ENCODE measurements at places on chromosomes 11 and 22. TPM values are rescaled to one million over a fixed set of nuclear protein-coding genes. Genes with fewer than 3 reads are reported as not detected.
A peak's percentile ranks its signal among the peaks of the same experiment; 100 is the strongest.

The NF2 gene
- 51.0 TPM for total RNA-seq

The KCNK4 gene
- not detected for total RNA-seq

- no peaks in the 10 kb centered on the region for H3K36me3 ChIP-seq
- H3K4me3 ChIP-seq: peak overlapping the region; percentile 93
- no peaks in the 10 kb centered on the region for H3K27me3 ChIP-seq
- peak overlapping the region; percentile 98 for H3K27ac ChIP-seq
- H3K4me1 ChIP-seq: peaks cover 12% of the 10 kb centered on the region
Measured at GRCh38 chr22:36385491-36386350, 2.0 kb downstream of the MYH9 start.

GRCh38 chr22:44446483-44446882, 51.5 kb downstream of the RTL6 start:
- no peaks in the 10 kb centered on the region for H3K4me1 ChIP-seq
- no peaks in the 10 kb centered on the region for H3K36me3 ChIP-seq
- no peak for DNase-seq
- no peaks in the 10 kb centered on the region for H3K27me3 ChIP-seq
- no peak overlapping the region for H3K4me3 ChIP-seq

The KRTAP5-2 gene
- not detected for total RNA-seq

DNA sequence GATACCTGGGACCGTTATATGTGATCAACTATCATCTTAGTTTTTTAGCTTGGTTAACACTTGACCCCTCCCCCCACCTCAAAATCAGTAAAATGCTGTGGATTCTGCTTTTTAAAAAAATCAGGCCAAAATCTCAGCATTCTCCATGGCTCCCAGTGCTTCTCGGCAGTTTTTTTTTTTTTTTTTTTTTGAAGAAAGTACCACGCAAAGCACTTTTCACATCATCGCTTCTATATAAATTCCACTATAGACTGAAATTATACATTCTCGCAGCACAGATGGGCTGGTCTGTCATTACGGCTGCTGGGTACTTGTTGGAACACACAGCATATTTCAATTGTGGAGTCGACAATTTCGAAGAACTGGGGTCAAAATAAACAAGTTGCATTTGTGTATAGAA, 67.7 kb upstream of the PPARA start:
- H3K36me3 ChIP-seq: no peaks in the 10 kb centered on the region
- H3K27ac ChIP-seq: peak overlapping the region; percentile 71
- no peaks in the 10 kb centered on the region for H3K27me3 ChIP-seq
- no peak overlapping the region for H3K4me3 ChIP-seq

DNA sequence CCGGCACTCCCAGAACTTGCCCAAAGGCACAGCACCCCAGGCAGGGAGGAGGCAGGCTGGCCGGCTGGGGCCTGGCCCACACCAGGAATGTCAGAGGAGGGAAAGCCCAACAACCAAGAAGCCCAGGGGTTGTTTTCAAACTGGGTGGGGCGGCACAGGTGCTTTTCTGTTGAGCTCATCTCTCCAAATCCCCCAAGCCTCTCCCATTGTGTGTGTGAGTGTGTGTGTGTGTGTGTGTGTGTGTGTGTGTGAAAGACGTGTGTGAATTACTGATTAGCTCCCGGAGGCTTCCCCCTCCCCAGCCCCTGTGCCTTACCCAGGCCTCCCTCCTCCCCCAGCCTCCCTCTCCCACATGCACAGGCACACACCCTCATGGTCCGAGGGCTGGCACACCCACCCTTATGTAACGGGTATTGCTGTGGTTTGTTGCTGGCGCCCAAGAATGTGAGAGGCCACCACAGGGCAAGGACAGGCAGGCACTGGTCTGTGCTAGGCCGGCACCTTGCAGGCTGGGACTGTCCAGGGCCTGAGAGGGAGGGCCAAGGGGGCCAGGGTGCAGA, 15.9 kb downstream of the TRIM29 start:
- H3K4me1 ChIP-seq: no peaks in the 10 kb centered on the region
- no peaks in the 10 kb centered on the region for H3K27me3 ChIP-seq
- DNase-seq: no peak

DNA sequence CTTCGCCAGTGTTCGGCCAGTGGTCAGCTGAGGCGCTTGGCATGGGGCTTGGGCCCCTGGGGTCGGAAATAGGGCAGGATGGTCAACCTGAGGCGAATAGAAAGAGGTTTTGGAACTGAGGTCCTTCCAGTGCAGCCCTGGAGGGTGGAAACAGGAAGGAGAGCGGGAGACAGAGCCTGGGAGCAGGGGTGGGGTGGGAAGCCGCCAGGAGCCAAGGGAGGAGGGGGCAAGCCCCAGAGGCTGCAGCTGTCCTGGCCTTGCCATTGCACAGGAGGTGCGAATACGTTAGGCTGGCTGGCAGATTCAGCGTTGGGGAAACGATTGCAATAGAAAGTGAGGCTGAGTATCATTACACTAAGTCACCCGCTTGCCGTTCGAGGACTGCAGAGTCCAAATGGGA, 13.9 kb upstream of the KCTD17 start:
- H3K4me1 ChIP-seq: peaks cover 11% of the 10 kb centered on the region
- no peak overlapping the region for H3K27ac ChIP-seq
- no peak overlapping the region for H3K4me3 ChIP-seq
- H3K27me3 ChIP-seq: no peaks in the 10 kb centered on the region
- no peak for DNase-seq

The RIC3 gene
- 0.79 TPM for total RNA-seq

- H3K4me1 ChIP-seq: no peaks in the 10 kb centered on the region
- no peak overlapping the region for H3K4me3 ChIP-seq
- no peaks in the 10 kb centered on the region for H3K36me3 ChIP-seq
Measured at GRCh38 chr11:69416143-69416515, 65.3 kb upstream of the LINC01488 start.

GRCh38 chr11:73155102-73155501, 13.0 kb upstream of the FCHSD2 start:
- H3K4me3 ChIP-seq: no peak overlapping the region
- H3K27me3 ChIP-seq: no peaks in the 10 kb centered on the region
- DNase-seq: no peak
- no peaks in the 10 kb centered on the region for H3K36me3 ChIP-seq
- no peak overlapping the region for H3K27ac ChIP-seq

- no peaks in the 10 kb centered on the region for H3K4me1 ChIP-seq
- DNase-seq: no peak
- H3K27me3 ChIP-seq: no peaks in the 10 kb centered on the region
- H3K4me3 ChIP-seq: no peak overlapping the region
- no peak overlapping the region for H3K27ac ChIP-seq
Measured at GRCh38 chr22:47345025-47345424, 582.6 kb downstream of the TBC1D22A start.

The CACNA1I gene
- 0.69 TPM for total RNA-seq

- no peak overlapping the region for H3K4me3 ChIP-seq
- no peaks in the 10 kb centered on the region for H3K36me3 ChIP-seq
- no peak overlapping the region for H3K27ac ChIP-seq
- no peak for DNase-seq
Measured at GRCh38 chr11:35282221-35282882, 137.0 kb downstream of the SLC1A2 start.

The BRSK2 gene
- total RNA-seq: 1.2 TPM

GRCh38 chr11:18196532-18196931, 23.9 kb downstream of the MRGPRX4 start:
- DNase-seq: no peak
- no peaks in the 10 kb centered on the region for H3K36me3 ChIP-seq
- H3K4me1 ChIP-seq: no peaks in the 10 kb centered on the region
- H3K27ac ChIP-seq: no peak overlapping the region
- H3K4me3 ChIP-seq: no peak overlapping the region
- no peaks in the 10 kb centered on the region for H3K27me3 ChIP-seq

The TMPRSS6 gene
- total RNA-seq: 0.10 TPM

DNA sequence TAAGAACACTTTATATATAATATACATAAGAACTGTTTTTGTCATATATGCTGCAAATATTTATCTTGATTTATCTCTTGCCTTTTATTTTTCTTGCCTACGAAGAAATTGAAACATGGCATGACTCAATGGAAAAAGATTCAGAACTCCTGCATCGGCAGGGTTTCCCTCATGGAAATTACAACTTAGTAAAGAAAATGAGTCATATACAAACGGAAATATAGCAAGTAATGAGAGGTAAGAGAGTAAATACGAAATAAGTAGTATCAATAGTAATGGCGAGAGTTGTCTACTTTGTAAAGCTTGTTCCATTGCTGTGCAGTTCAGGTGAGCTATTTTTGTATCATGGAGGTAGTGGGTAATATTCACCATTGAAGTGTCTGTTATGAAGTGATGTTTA, 350.4 kb downstream of the DDX10 start:
- no peaks in the 10 kb centered on the region for H3K27me3 ChIP-seq
- H3K4me1 ChIP-seq: no peaks in the 10 kb centered on the region
- DNase-seq: no peak
- H3K4me3 ChIP-seq: no peak overlapping the region
- no peak overlapping the region for H3K27ac ChIP-seq
- H3K36me3 ChIP-seq: no peaks in the 10 kb centered on the region

DNA sequence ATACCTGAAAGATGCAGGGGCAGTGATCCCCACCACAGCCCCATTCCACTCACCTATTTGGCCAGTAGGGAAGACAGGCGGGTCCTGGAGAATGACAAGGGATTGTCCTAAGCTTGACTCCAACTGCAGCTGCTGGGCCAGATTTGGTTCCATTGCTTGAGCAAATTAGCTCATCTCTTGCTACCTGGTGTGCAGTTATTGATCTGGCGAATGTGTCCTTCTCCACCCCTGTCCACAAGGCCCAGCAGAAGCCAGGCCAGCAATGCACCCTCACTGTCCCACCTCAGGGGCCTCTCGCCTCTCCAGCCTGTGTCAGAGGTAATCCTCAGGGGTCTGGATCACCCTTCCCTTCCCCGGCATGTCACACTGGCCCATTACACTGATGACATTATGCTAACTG, 23.3 kb downstream of the TSPAN32 start:
- no peaks in the 10 kb centered on the region for H3K36me3 ChIP-seq
- H3K4me3 ChIP-seq: no peak overlapping the region
- H3K27ac ChIP-seq: no peak overlapping the region
- H3K27me3 ChIP-seq: no peaks in the 10 kb centered on the region

The C11orf87 gene
- not detected for total RNA-seq

The TIGD3 gene
- total RNA-seq: 0.77 TPM

The CCDC157 gene
- 1.6 TPM for total RNA-seq

DNA sequence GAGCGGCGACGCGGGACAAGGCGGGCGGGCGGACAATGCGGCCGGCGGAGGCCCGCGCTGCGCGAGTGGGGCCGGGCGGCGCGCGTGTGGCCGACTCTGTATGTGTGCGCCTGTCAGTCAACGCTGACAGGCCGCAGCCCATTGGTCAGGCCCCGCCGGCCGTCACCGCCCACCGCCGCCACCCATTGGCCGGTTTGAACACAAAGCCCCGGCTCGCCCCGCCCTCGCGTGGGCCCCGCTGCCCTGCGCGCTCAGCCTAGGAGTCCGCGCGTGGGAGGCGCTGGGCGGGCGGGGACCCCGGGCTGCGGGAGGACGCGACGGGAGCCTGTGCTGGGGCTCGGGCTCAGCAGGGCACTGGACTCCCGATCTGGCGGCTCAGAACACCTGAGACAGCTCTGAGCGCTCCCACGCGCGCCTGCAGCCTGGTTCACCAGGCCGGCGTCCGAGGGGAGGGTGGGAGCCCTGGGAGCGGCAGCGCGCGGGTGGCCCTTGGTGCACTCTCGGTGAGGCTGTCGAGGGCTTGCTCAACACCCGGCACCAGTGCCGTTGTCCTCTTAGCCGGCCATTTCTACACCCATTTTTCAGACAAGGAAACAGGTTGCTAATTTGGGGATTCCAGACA, at the start of gene SUN2:
SUN2 (minus strand) TSS at position 88 of the 622 bp plus-strand sequence. CDS start 3,370 bp downstream, outside the sequence.
- peak within 1 kb of the TSS; percentile 96 for H3K27ac ChIP-seq
- H3K4me3 ChIP-seq: peak within 1 kb of the TSS; percentile 69
- peak; percentile 96 for DNase-seq
- H3K27me3 ChIP-seq: no peaks in the 10 kb centered on the region
- peaks cover 7% of the 10 kb centered on the region for H3K36me3 ChIP-seq

- H3K4me1 ChIP-seq: peaks cover 25% of the 10 kb centered on the region
- H3K27me3 ChIP-seq: no peaks in the 10 kb centered on the region
- peak overlapping the region; percentile 78 for H3K4me3 ChIP-seq
Measured at GRCh38 chr11:66346476-66347424, 679 bp downstream of the B4GAT1 start.

The KREMEN1 gene
- 20.7 TPM for total RNA-seq

- DNase-seq: no peak
- no peaks in the 10 kb centered on the region for H3K4me1 ChIP-seq
- no peak overlapping the region for H3K27ac ChIP-seq
- no peaks in the 10 kb centered on the region for H3K36me3 ChIP-seq
- no peaks in the 10 kb centered on the region for H3K27me3 ChIP-seq
Measured at GRCh38 chr11:101748572-101749344, 165.0 kb upstream of the TRPC6 start.

DNA sequence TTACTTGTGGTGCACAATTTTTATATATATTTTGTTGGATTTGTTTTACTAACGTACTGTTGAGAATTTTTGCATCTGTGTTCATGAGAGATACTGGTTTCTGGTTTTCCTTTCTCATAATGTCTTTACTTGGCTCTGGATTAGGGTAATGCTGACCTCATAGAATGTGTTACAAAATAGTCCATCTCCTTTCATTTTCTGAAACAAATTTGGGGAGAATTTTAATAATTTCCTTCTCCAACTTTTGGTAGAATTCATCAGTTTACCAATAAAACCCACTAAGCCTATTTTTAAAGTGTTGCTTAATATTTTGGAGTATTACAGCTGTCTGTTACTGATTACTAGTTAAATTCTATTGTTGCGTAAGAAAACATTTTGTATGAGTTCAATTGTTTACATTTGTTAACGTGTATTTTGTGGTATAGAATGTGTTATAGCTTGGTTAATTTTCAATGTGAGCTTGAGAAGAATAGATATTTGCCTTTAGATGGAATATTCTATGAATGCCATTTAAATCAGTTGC, 11.5 kb downstream of the TRIM22 start:
- H3K27me3 ChIP-seq: no peaks in the 10 kb centered on the region
- no peak for DNase-seq
- H3K4me1 ChIP-seq: no peaks in the 10 kb centered on the region
- H3K27ac ChIP-seq: no peak overlapping the region

The MISFA gene
- 1.8 TPM for total RNA-seq

DNA sequence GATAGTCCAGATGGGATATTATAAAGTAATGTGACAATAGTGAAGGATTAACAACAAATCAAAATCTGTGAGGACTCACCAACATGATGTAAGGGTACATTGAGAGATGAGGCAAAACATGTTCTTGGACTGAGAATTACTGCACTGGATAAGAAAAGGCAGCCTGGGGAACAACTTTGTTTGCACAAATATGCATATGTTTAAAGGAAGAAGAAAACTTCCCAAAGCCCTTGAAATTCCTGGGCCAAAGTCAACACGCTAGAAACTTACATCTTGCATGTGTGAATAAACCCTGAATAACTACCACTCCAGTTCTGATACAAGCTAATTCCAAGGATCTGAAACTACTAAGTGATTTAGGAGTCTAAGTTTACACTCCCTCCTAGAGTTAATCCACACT, 1.1 kb downstream of the OR52A5 start:
- H3K27ac ChIP-seq: no peak overlapping the region
- no peaks in the 10 kb centered on the region for H3K36me3 ChIP-seq
- no peaks in the 10 kb centered on the region for H3K27me3 ChIP-seq
- no peaks in the 10 kb centered on the region for H3K4me1 ChIP-seq
- no peak for DNase-seq
- no peak overlapping the region for H3K4me3 ChIP-seq

The CDC42EP2 gene
- total RNA-seq: 28.3 TPM

GRCh38 chr11:112237451-112237850, 11.2 kb downstream of the PTS start:
- H3K4me3 ChIP-seq: no peak overlapping the region
- H3K27ac ChIP-seq: no peak overlapping the region
- no peaks in the 10 kb centered on the region for H3K27me3 ChIP-seq
- no peak for DNase-seq

- H3K36me3 ChIP-seq: no peaks in the 10 kb centered on the region
- H3K4me1 ChIP-seq: peaks cover 14% of the 10 kb centered on the region
- H3K27ac ChIP-seq: peak overlapping the region; percentile 73
- H3K4me3 ChIP-seq: no peak overlapping the region
Measured at GRCh38 chr11:65305501-65306268, 9.0 kb upstream of the CDC42EP2 start.

All from colonic mucosa (tissue), 4 donors.